Chondrocyte (in vitro differentiated cells): ENCODE measurements at places on chromosomes 3 and 15. TPM values are rescaled to one million over a fixed set of nuclear protein-coding genes. Genes with fewer than 3 reads are reported as not detected.
A peak's percentile ranks its signal among the peaks of the same experiment; 100 is the strongest.

The P2RY13 gene
- not detected in 3 replicates for total RNA-seq

The C3orf33 gene
- 4.1 to 5.1 TPM (median 4.7 TPM) in 3 replicates for total RNA-seq

The RBM6 gene
- 57.1 to 70.7 TPM (median 61.0 TPM) in 3 replicates for total RNA-seq

The ANKRD34C gene
- 0.07 to 1.3 TPM (median 0.92 TPM) in 3 replicates for total RNA-seq

The PIF1 gene
- total RNA-seq = 1.8 to 6.1 TPM (median 5.9 TPM) in 3 replicates

The GPR149 gene
- not detected in 3 replicates for total RNA-seq

The GYG1 gene
- 41.2 to 50.1 TPM (median 48.1 TPM) in 3 replicates for total RNA-seq

The LRRC31 gene
- not detected in 3 replicates for total RNA-seq

The GOLGA8M gene
- total RNA-seq = 2.5 to 4.8 TPM (median 3.6 TPM) in 3 replicates

- peaks cover 12% of the 10 kb centered on the region for H3K27me3 ChIP-seq
- peaks cover 23% of the 10 kb centered on the region for H3K4me1 ChIP-seq
- H3K4me3 ChIP-seq = no peak overlapping the region
Measured at GRCh38 chr3:8651418-8652323, 7.1 kb upstream of the SSUH2 start.

GRCh38 chr3:138011722-138012121, 1.8 kb downstream of the CLDN18 start:
- peaks cover 5% of the 10 kb centered on the region for H3K4me1 ChIP-seq
- no peak for DNase-seq
- no peak overlapping the region for H3K27ac ChIP-seq
- H3K4me3 ChIP-seq = no peak overlapping the region
- no peaks in the 10 kb centered on the region for H3K27me3 ChIP-seq
- H3K36me3 ChIP-seq = peaks cover 8% of the 10 kb centered on the region

DNA sequence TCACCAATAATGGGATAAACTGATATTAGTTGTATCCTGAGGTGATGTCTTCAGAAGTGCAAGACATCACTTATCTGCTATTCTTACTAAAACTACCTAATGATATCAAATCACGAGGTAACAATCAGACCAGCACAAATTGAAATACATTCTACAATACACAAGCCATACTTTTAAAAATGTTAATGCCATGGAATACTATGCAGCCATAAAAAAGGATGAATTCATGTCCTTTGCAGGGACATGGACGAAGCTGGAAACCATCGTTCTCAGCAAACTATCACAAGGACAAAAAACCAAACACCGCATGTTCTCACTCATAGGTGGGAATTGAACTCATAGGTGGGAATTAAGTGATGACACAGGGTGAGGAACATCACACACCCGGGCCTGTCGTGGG, 129.3 kb downstream of the SST start:
- DNase-seq = no peak
- no peaks in the 10 kb centered on the region for H3K27me3 ChIP-seq
- H3K27ac ChIP-seq = no peak overlapping the region
- H3K36me3 ChIP-seq = no peaks in the 10 kb centered on the region
- no peaks in the 10 kb centered on the region for H3K4me1 ChIP-seq

DNA sequence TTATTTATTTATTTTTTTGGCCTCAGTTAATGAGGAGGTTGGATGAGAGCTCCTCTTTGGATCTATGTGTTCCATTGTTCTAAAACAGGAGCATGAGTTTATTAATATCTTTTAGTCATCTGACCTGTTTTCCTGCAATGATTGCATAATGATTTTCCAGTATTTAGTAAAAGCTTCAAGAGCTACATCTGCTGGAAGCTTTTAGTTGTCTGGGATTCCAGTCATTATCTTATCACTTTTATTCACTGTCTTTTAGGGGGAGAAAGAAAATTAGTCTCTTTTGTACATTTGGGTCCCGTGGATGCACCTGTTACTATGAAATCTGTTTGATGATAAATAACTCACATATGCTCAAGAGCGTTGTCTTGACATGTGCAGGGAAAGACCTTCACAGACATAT, 1270.0 kb downstream of the ROBO1 start:
- no peaks in the 10 kb centered on the region for H3K36me3 ChIP-seq
- H3K4me3 ChIP-seq = no peak overlapping the region
- no peak overlapping the region for H3K27ac ChIP-seq
- no peak for DNase-seq
- peaks cover 2% of the 10 kb centered on the region for H3K27me3 ChIP-seq

- no peaks in the 10 kb centered on the region for H3K27me3 ChIP-seq
- H3K36me3 ChIP-seq = no peaks in the 10 kb centered on the region
Measured at GRCh38 chr3:196323691-196324090, 5.7 kb upstream of the DYNLT2B start.

- H3K4me1 ChIP-seq = peaks cover 34% of the 10 kb centered on the region
- peak overlapping the region; percentile 48 for H3K4me3 ChIP-seq
- peak overlapping the region; percentile 37 for H3K27ac ChIP-seq
- no peaks in the 10 kb centered on the region for H3K27me3 ChIP-seq
- H3K36me3 ChIP-seq = peaks cover 3% of the 10 kb centered on the region
- no peak for DNase-seq
Measured at GRCh38 chr15:22949074-22949547, 31.1 kb downstream of the CYFIP1 start.

GRCh38 chr3:189121092-189121491, 50.7 kb upstream of the TPRG1 start:
- H3K27me3 ChIP-seq = no peaks in the 10 kb centered on the region
- H3K4me1 ChIP-seq = peaks cover 23% of the 10 kb centered on the region
- H3K4me3 ChIP-seq = no peak overlapping the region
- DNase-seq = no peak

DNA sequence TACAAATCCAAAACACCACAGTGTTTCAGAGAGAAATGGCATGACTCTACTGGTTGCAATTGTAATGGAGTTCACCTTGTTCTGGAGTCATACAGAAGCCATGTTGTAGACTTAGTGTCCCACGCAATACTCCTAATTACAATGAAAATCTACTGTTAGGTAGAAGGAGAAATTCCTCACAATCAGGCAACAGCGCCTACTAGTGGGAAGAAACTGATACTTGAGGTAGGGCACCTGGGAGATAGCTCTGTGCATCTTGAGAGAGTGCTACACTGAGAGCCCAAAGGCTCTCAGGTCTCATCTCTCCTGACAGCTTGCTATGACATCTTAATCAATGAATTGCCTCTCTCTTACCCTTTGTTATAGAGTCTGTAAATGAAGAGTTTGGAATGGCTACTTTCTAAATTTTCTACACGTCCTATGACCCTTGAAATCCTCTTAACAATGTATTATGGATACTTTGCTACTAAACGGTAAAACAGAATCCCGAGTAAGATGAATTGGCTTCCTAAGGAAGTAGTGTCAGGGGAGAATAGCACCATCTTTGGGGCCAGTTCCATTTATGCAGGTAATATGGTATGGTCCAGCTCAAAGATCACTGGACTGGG, 422.7 kb upstream of the TPRG1 start:
- H3K27me3 ChIP-seq = no peaks in the 10 kb centered on the region
- H3K4me3 ChIP-seq = no peak overlapping the region
- no peak for DNase-seq
- peaks cover 46% of the 10 kb centered on the region for H3K4me1 ChIP-seq
- peaks cover 4% of the 10 kb centered on the region for H3K36me3 ChIP-seq

DNA sequence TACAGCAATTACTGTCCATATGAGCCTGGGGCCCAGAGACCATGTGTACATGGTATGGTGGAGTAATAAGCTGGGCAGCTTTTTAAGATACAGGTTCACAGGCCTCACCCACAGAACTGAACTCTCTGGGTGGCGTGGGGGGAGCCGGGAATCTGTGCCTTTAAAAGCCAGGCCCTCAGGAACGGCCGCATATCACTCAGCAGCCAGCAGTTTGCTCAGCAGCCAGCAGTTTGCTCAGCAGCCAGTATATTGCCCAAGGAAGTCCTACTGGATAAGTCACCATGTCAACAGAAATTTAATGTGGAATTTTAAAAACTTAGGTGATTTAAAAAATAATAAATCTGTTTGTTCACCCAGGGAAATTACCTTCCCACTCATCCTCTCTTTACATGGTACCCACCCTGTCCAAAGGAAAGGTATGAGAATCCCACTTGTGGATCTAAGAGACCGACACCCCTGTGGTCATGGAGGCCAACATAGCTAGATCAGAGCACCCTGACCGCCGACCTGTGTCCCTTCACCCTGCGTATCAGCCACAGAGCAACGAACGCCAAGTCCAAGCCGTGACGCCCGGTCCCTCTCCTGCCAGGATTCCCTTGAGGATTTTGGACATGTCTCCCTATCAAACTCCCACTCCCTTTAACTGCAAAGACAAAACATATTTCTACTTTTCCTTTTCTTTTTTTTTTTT, 95.7 kb upstream of the CHRM5 start:
- DNase-seq = no peak
- no peak overlapping the region for H3K27ac ChIP-seq
- H3K27me3 ChIP-seq = no peaks in the 10 kb centered on the region
- H3K4me3 ChIP-seq = no peak overlapping the region
- H3K4me1 ChIP-seq = peaks cover 3% of the 10 kb centered on the region

- H3K4me3 ChIP-seq = no peak overlapping the region
- no peaks in the 10 kb centered on the region for H3K4me1 ChIP-seq
Measured at GRCh38 chr3:189212681-189213080, 40.9 kb downstream of the TPRG1 start.

- H3K36me3 ChIP-seq = no peaks in the 10 kb centered on the region
- H3K27me3 ChIP-seq = peaks cover 10% of the 10 kb centered on the region
- H3K4me1 ChIP-seq = peaks cover 16% of the 10 kb centered on the region
- no peak for DNase-seq
- H3K27ac ChIP-seq = no peak overlapping the region
- H3K4me3 ChIP-seq = no peak overlapping the region
Measured at GRCh38 chr3:42807929-42808328, 1.3 kb upstream of the ACKR2 start.

DNA sequence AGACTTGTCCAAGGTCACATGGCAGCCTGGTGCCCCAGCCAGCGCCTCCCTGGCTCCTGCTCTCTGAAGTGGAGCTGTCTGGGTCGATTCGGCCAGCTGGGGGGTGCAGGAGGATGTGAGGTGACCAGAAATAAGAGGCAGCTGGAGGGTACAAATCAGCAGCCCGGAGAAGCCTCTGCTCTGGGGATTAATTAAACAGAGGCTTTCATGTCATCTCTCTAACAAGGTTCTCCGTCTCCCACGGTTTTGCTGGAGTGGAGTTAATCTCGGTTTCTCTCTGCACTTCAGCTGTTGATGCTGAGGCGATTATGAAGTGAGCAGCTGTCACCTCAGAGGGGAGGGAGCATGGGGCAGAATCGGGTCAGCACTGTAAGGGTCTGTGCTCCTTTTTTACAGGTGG, 236.8 kb downstream of the TLE3 start:
- H3K36me3 ChIP-seq = peaks cover 3% of the 10 kb centered on the region
- no peaks in the 10 kb centered on the region for H3K27me3 ChIP-seq
- H3K27ac ChIP-seq = no peak overlapping the region
- peaks cover 34% of the 10 kb centered on the region for H3K4me1 ChIP-seq
- H3K4me3 ChIP-seq = no peak overlapping the region
- no peak for DNase-seq

GRCh38 chr15:40335938-40336743, 4.6 kb downstream of the CCDC9B start:
- H3K27me3 ChIP-seq = no peaks in the 10 kb centered on the region
- peaks cover 95% of the 10 kb centered on the region for H3K4me1 ChIP-seq

DNA sequence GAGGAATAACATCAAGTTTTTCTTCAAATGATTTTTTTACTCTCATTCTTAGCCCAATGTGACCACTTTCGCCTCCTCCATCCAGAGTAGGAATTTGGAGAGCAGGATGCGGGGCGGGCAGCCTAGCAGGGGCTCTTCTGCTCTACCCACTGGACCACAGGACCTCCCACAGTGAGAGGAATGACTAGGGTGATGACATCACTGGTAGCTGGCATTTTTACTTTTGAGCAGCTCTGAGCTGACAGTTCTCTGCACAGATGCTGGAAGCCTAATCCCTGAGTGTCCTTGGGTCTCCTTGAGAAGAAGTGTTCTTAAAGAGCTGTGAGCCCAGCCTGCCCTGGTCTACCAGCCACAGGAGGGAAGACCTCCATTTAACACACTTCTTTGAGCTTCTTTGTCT, 1.4 kb upstream of the HCN4 start:
- no peak overlapping the region for H3K27ac ChIP-seq
- peaks cover 3% of the 10 kb centered on the region for H3K4me1 ChIP-seq
- DNase-seq = no peak
